ENCODE measurements at places on chromosomes 6 and 20.

DNA sequence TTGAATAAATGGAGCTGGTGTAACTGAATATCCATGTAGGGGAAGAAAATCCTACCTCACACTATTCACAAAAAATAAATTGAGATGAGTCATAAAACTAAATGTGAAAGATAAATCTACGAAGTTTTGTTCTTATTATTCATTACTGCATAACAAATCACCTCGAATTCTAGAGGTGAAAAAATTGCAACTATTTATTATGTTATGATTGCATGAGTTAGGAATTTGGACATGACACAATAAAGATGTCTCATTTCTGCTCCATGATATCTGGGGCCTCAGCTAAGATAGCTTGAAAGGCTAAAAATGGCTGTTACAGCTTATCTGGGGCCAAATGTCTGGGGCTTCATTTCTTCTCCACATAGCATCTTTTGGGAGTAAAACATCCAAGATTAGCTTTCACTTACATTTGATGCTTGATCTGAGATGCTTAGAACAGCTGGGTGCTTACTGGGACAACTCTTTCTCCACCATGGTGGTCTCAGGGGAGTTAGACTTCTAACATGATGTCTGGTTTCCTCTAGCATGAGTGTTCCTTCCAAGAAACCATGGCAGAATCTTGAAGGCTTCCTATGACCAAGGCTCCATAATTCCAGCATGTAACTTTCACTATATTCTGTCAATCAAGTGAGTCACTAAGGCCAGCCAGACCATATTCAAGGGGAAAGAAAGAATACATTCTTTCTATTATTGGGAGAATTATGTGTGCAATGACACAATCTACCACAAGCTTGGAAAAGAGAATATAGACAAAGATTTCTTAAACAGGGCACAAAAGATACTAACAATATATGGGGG, 30.1 kb downstream of the OR2B6 start:
- DNase-seq: no peak

DNA sequence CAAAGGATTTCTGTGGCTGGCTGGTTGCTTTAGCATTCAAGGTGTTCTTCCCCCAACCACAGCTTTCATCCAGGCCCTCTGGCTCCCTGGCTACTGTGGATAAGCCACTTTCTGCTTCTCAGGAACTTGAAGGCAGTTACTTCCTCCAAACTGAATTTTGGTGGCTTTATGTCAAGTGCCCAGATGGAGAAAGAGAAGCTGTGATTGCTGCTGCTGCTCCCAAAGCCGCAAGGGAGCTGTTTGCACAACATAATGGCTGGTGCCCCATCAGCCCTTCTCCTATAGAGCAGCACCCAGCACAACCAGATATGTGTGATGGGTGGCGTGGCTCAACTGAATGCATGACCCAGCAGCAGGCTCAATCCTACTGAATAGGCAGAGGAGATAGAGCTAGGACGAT, 465.2 kb downstream of the MAFB start:
- no peak for DNase-seq

DNA sequence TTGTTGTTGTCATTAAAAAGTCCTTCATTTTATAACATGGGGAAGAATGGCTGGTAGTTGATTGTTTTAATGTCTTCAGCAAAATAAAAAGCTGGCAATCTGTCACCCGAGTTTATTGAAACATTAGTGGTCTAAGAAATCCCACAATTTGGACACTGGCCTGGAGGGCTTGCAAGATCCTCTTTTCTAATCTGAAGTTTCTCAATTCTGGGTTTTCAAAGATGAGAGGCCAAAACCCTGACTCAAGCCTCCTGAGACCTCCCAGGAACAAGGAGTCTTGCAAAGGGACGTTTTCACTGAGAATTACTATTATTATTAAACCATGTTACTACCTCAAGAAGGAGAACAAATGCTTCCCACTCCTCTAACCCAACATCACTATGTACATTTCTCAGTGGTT, 19.5 kb downstream of the MAP1LC3A start:
- no peak for DNase-seq

DNA sequence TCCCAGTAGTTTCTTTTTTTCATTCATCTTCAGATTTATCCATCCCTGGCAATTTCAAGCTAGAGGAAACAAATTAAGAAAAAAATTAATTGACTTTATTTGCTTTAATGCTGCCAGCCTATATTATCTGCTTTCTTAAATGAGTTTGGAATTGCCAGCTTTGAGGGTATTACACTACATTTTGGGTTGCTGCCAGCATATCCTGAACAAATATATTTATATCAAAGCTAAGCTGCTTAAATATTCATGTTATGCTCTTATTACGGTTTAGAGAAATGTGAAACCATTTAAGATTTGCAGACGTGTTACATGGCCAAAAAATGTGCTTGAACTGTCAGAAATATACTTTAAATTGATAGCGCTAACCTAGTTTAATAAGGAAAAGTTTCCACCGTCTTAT, 59.7 kb downstream of the GRIK2 start:
- no peak for DNase-seq

DNA sequence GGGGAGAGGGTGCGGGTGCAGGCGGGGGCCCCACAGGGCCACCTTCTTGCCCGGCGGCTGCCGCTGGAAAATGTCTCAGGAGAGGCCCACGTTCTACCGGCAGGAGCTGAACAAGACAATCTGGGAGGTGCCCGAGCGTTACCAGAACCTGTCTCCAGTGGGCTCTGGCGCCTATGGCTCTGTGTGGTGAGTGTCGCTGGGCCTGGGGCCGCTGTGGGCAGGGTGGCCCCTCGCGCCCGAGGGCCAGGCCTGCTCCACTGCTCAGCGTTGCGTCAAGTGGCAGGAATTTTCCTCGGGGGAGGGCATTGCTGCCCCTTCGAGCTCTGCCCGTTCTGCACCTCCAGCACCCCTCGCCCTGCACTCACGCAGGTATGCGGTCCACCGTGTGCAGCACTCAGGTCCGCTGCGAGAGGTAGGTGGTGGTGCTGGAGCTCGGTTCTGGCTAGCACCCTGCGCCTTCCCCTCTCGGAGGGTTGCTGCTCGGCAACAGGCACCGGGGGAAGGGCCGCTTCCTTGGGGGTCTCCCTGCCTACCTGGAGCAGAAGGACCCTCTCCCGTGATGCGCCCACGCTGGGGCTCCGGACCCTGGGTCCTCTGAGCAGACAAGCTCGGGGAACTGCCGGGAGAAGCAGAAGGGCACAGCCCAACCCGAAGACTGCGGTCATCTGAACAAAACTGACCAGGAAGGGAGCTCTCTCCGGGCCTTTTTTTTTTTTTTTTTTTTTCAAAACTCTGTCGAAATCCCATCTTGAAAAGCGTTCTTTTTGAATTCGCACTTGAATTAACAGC, 674 bp downstream of the MAPK14 start:
- peak; percentile 50 for DNase-seq

DNA sequence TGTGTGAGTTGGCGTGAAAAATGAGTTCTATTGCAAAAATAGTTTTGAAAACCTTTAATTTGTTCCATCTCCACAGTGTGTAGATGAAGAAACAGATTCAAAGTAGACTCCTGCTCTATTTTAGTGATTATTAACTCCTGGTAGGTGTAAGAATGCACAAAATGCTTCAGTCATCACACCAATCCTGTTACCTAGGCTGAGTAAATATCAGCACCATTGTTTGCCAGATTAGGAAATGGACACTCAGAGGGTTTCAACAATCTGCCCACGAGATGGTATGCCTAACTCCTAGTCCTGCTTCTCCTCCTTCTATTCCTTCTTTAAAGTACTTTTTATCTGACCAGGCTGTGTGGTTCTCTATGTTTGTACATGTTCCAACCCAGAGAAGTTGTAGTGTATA, 108.9 kb upstream of the AHI1 start:
- no peak for DNase-seq

DNA sequence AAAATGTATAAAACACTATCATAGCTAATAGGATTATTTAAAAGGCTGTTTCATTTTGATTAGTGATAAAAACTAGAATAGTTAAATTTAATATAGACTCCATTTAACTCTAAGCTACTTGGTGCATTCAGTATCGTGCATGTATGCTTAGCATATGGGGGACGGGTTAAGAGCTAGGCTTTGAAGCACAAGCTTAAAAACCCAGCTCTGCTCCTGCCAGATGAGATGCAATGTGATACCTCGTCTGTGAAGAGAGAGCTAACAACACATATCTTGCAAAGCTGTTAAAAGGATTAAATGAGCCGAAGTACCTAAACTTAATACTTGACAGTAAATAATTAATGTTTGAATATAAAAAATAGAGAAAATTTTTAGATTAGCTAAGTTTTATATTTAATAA, 42.2 kb downstream of the DTNBP1 start:
- no peak for DNase-seq

DNA sequence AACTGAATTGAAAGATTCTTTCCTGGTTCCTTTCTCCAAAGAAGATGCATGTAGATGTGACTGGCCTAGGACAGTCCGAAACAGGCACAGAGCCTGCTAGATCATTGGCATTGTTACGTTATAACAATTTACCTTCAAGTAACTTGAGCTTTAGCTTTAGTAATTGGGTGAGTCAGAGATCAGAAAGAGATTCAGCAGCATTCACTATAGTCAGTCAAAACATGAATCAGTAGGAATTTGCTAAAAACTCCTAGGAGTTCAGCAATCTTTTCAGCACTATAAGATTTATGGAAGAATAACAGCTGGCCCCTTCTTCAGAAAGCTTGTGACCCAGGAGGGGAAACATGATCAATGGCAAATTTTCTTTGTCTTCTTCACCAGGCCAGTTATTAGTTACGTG, 281.7 kb upstream of the PRDM1 start:
- no peak for DNase-seq

DNA sequence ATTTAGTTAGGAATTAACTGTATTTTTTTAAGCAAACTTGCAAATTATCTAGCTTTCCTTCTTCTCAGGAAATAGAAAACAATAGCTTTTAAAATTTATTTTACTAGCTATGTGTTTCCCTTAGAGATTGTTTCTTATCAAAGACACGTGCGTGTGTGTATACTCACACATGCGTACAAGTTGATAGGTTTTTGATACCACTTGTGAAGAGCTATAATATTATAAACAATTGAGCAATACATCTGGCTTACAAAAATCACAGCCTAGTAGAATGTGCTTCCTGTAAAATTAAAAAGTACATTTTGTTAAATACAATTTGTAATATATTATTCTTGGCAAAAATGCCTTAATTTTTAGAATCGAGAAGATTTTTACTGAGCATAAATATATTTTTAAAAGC, 33.9 kb downstream of the COL12A1 start:
- no peak for DNase-seq

DNA sequence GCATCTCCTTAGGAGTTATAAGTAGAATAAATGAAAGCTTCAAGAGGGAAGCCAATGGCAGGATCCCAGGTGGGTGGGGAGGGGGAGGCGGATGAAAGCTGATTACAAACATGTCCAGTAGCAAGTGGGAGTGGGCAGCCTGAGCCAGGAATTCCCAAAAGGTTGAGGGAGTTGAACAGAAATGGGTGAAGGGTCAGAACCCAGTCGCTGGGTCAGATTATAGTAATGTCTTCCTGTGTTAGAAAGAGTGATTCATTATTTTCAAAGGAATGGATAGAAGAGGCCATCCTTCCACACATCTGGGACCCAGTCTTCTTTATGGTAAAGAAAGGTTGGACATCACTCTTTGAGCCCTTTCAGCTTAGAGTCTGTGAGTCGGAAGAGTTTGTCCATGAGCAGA, 41.0 kb upstream of the FAM50B start:
- DNase-seq: no peak

GRCh38 chr6:61887423-61887822, 398.6 kb downstream of the KHDRBS2 start:
- DNase-seq: no peak

DNA sequence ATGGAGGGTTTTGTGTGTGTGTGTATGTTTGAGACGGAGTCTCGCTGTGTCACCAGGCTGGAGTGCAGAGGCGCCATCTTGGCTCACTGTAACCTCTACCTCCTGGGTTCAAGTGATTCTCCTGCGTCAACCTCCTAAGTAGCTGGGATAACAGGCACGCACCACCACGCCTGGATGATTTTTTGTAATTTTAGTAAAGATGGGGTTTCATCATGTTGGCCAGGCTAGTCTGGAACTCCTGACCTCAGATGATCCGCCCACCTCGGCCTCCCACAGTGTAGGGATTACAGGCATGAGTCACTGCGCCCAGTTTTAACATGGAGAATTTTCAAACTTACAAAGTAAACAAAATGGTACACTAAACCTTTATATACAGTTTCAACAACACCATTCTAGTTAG, 22.8 kb downstream of the AMD1 start:
- DNase-seq: no peak

GRCh38 chr6:57324538-57324937, 7.1 kb downstream of the PRIM2 start:
- DNase-seq: peak; percentile 41

GRCh38 chr20:19380211-19380610, 167.8 kb downstream of the SLC24A3 start:
- DNase-seq: no peak

DNA sequence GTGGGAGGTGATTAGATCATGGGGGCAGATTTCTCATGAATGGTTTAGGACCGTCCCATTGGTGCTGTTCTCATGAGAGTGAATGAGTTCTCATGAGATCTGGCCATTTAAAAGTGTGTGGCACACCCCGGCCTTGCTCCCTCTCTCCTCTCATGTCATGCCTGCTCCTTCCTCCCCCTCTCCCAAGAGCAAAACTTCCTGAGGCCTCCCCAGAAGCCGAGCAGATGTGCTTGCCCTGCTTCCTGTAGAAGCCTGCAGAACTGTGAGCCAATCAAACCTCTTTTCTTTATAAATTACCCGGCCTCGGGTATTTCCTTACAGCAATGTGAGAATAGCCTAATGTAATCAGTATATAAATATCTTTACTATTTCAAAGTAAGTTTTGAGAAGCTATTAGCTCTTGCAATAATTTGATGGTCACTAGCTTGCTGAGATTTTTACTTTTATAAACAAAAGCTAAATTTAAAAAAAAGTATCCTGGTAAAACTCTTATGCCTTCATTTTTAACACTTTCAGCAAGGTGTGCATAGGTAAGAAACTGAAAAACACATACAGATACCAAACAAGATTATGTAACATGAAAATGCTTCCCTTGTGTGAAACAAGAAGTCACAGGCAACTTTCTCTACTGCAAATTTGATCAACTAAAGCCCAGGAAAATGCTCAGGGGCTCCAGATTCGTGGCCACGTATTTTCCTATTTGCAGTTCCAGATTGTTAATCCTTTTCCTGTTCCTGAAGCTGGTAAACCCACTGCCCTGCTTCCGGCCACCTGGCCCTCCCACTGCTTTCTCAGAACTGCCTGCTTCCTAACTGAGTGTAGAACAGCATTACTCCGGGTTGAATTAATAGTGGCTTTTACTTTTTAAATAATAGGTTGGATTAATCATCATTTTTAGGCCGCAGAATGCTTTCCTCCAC, 395.1 kb upstream of the CNR1 start:
- DNase-seq: no peak

GRCh38 chr20:46156065-46156464, 38.0 kb downstream of the CD40 start:
- no peak for DNase-seq

- no peak for DNase-seq
These were observed 268.2 kb downstream of the SYNE1 start for GRCh38 chr6:152368751-152369624.

Data from CD4-positive, alpha-beta T cell treated with Interleukin-17A for 1 hour (primary cell).